ENCODE measurements at places on chromosomes 16 and 17. TPM values are rescaled to one million over a fixed set of nuclear protein-coding genes. Genes with fewer than 3 reads are reported as not detected.

- DNase-seq: no peak
- H3K27ac ChIP-seq: no peak overlapping the region
- peaks cover 7% of the 10 kb centered on the region for H3K4me1 ChIP-seq
- no peak overlapping the region for H3K4me3 ChIP-seq
Observed at GRCh38 chr17:49952912-49953497, 16.0 kb upstream of the DLX4 start.

DNA sequence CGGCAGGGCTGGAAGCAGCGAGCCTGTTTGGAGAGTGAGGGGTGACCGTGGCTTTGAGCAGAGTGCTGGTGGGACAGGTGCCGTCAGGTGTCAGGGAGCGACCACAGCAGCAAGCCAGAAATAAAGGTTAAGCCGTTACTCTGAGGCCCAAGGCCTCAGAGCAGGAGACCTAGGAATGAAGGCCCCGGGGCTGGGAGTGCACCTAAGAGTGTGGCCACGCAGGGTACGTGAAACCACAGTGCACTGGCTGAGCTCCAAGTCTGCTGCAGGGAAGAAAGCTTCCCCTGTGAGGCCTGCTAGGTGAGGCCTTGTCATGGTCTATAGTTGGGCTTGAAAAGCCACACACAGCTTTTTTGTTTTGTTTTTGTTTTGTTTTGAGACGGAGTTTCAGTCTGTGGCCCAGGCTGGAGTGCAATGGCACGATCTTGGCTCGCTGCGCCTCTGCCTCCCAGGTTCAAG lies 8.7 kb downstream of the CLUAP1 start:
- DNase-seq: no peak
- no peaks in the 10 kb centered on the region for H3K27me3 ChIP-seq
- no peaks in the 10 kb centered on the region for H3K4me1 ChIP-seq
- H3K36me3 ChIP-seq: peaks cover 28% of the 10 kb centered on the region
- H3K27ac ChIP-seq: no peak overlapping the region
- no peak overlapping the region for H3K4me3 ChIP-seq

GRCh38 chr17:63497708-63498483 lies 21.0 kb downstream of the ACE start:
- no peak for DNase-seq
- H3K4me1 ChIP-seq: peaks cover 11% of the 10 kb centered on the region
- H3K36me3 ChIP-seq: no peaks in the 10 kb centered on the region
- no peak overlapping the region for H3K4me3 ChIP-seq

- no peaks in the 10 kb centered on the region for H3K4me1 ChIP-seq
- H3K4me3 ChIP-seq: no peak overlapping the region
- H3K36me3 ChIP-seq: no peaks in the 10 kb centered on the region
- H3K27me3 ChIP-seq: no peaks in the 10 kb centered on the region
- no peak overlapping the region for H3K27ac ChIP-seq
Observed at GRCh38 chr17:2904135-2904534, 107.9 kb downstream of the RAP1GAP2 start.

GRCh38 chr16:6146356-6146755 lies 1048.8 kb upstream of the EEF2KMT start:
- H3K27me3 ChIP-seq: no peaks in the 10 kb centered on the region
- no peak for DNase-seq
- H3K36me3 ChIP-seq: no peaks in the 10 kb centered on the region
- H3K4me3 ChIP-seq: no peak overlapping the region

DNA sequence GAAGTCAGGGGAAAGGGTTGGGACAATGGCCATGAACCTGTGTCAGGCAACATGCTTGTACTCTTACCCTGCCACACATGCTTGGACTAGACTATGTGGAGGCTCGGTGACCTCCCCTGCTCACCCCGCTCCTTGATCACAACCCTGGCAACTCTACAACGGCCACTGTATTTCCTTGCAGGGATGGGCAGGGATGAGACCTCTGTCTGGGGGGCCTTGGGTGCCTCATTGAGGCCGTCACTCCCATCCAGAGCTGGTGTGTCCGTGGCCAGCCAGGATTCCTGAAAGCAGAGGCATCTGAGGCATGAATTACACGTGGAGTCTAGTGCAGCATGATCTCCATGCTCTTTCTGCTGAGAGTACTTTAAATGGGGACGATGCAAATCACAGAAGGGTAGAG lies 948 bp downstream of the PLA2G15 start:
- H3K4me3 ChIP-seq: peak overlapping the region; percentile 91
- H3K27me3 ChIP-seq: no peaks in the 10 kb centered on the region
- H3K27ac ChIP-seq: no peak overlapping the region
- H3K4me1 ChIP-seq: peaks cover 10% of the 10 kb centered on the region

DNA sequence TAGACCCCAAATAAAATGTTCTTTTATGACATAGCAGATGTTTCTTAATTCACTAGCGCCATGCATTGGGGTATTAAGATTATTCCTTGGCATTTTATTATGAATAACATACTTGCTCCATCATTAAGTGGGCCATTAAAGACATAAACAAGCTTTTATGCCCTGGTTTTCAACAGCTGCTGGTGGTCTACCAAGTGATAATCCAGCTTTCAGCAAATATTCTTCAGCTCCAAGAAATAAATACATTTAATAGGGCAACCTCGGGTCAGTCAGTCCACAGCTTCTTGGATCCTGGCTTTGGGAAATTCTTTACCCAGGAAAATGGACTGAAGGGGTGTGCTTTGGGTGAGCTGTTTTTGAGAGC lies 217.3 kb upstream of the IRX3 start:
- no peak overlapping the region for H3K4me3 ChIP-seq
- H3K36me3 ChIP-seq: no peaks in the 10 kb centered on the region
- DNase-seq: no peak
- H3K4me1 ChIP-seq: peaks cover 10% of the 10 kb centered on the region
- no peak overlapping the region for H3K27ac ChIP-seq

DNA sequence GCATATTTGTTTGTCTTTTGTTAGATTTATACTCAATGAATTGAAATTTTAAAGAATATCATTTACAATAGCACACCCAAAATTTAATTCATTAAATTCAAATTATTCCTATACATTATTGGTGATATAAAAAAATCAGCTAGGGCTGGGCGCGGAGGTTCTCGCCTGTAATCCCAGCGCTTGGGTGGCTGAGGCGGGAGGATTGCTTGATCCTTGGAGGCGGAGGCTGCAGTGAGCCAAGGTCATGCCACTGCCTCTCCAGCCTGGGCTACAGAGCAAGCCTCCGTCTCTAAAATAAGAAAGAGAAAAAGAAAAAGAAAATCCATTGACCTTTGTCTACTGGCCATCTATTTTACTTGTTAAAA lies 4.5 kb upstream of the PRDM7 start:
- DNase-seq: peak; percentile 15
- 0 out of 2 replicates have a peak, but pooled peaks cover under 1% of the 10 kb centered on the region for H3K27me3 ChIP-seq
- H3K27ac ChIP-seq: no peak overlapping the region
- H3K4me1 ChIP-seq: no peaks in the 10 kb centered on the region

DNA sequence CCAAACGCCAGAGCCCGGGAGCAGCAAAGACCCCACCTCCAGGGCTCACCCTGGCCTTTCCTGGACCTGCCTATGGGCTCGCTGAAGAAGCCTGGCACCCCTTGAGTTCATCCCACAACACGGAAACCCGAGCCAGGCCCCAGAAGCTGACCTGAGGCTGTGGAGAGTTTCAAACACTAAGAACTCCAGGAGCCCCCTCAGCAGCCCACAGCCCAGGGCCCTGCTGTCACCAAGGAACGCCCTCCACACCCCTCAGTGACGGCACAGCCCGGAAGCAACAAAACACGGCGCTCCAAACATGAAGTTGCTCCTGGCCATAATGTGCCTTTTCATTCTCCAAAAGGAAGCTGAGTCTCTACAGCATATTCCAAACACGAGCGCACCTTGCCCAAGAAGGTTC lies 9.2 kb downstream of the SLC38A10 start:
- no peaks in the 10 kb centered on the region for H3K4me1 ChIP-seq
- H3K27me3 ChIP-seq: no peaks in the 10 kb centered on the region
- no peak overlapping the region for H3K27ac ChIP-seq
- no peak overlapping the region for H3K4me3 ChIP-seq
- DNase-seq: no peak

DNA sequence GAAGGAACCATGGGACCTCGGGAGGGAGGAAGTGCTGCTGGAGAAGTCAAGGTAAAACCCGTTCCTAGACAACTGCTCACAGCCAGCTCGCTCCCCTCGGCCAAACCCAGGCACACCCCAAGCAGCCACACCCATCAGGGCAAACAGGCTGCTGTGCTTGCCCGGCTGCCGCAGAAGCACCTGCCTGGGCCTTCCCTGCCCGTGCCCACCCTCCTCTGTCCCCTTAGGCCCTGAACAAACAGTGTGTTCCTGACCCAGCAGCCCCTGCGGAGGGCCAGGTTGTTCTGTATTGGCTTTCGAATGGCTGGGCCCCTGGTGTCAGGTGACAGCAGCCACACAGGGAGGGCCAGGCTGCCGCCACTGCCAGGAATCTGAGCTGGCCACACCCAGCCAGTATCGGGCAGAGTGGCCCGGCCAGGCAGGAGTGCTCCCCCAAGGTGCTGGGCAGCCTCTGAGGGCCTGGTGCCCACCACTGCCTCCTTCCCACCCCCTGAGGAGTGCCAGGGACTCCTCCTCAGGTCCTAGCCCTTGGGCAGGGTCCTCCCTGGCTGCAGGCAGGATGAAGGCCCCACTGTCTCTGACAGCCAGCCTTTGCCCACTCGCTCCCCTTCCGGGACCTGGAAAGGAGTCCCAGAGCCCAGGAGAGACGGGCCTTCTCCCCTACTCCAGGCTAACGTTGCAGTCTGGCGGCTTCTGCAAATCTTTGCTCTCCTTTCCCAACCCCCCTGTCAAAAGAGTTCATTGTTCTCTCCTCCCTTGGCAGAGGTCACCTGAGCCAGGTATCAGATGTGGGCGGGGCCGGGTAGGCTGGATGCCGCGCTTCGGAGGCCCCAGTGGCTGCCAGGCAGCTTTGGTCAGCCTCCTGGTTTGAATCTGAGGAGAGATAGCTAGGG lies 24.0 kb downstream of the LLGL2 start:
- no peak overlapping the region for H3K4me3 ChIP-seq
- H3K4me1 ChIP-seq: no peaks in the 10 kb centered on the region
- no peak overlapping the region for H3K27ac ChIP-seq
- DNase-seq: no peak
- no peaks in the 10 kb centered on the region for H3K36me3 ChIP-seq

- H3K27ac ChIP-seq: peak overlapping the region; percentile 58
- peak; percentile 88 for DNase-seq
- no peaks in the 10 kb centered on the region for H3K36me3 ChIP-seq
- H3K4me1 ChIP-seq: peaks cover 24% of the 10 kb centered on the region
- H3K4me3 ChIP-seq: peak overlapping the region; percentile 97
Observed at GRCh38 chr16:81315271-81316175, 761 bp downstream of the GAN start.

DNA sequence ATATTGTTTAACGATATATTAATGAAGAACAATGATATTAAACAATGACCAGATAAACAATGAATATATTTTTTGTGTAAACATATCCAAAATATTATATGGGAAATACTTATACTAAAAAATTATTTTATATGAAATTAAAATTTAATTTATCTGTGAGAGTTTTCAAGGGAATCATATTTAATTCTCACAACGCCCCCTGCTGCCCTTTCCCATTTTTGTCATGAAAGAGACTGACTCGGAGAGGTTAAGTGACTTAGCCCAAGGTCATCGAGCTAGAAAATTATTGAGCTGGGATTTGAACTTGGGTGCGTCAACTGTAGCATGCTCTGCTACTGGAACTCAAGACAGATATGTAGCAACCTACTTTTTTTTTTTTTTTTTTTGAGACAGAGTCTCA lies 7.2 kb upstream of the MYCBPAP start:
- H3K36me3 ChIP-seq: no peaks in the 10 kb centered on the region
- no peaks in the 10 kb centered on the region for H3K27me3 ChIP-seq
- no peak overlapping the region for H3K4me3 ChIP-seq
- peaks cover under 1% of the 10 kb centered on the region for H3K4me1 ChIP-seq
- H3K27ac ChIP-seq: no peak overlapping the region
- peak; percentile 52 for DNase-seq

DNA sequence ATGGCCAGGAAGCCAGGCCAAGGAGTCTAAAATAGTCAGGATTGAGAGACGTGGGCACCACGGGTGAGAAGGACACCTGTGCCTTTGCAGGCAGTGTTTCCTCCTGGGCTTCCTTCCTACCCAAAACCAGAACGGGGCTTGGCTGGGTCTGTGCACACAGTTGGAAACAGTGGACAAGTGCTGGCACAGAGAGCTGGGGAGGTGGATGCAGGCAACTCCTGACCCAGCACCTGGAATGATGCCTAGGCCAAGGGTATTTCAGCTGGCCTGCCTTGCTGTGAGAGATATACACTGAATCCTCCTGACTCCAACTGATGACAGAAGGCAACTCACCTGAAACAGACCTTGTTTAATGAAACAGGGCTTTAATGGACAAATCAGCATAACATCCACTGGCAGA lies 186.2 kb downstream of the SLC39A11 start:
- no peak for DNase-seq
- H3K4me1 ChIP-seq: no peaks in the 10 kb centered on the region
- H3K27ac ChIP-seq: no peak overlapping the region
- H3K27me3 ChIP-seq: no peaks in the 10 kb centered on the region

DNA sequence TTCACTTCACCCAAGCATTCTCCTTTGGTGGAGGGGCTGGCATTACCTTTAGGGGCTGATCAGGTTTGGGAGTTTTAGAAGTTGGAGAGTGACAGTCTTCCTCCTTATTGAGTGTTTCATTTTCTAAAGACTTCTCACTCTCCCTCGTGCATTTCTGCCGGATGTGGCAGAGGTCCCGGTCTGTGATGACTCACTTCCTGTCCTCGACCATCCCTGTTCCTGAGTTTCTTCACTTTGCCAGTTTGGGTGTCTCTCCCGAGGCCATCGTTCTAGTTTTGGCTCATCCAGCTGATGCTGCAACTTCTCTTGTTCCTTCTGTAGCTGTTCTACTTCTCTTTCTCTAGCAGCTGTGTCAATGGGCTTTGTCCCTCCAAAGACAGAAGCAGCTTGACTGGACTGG lies 104.3 kb downstream of the PHKB start:
- peaks cover 8% of the 10 kb centered on the region for H3K4me1 ChIP-seq
- H3K27ac ChIP-seq: peak overlapping the region; percentile 58
- peak; percentile 77 for DNase-seq
- no peaks in the 10 kb centered on the region for H3K27me3 ChIP-seq
- H3K4me3 ChIP-seq: peak overlapping the region; percentile 42

DNA sequence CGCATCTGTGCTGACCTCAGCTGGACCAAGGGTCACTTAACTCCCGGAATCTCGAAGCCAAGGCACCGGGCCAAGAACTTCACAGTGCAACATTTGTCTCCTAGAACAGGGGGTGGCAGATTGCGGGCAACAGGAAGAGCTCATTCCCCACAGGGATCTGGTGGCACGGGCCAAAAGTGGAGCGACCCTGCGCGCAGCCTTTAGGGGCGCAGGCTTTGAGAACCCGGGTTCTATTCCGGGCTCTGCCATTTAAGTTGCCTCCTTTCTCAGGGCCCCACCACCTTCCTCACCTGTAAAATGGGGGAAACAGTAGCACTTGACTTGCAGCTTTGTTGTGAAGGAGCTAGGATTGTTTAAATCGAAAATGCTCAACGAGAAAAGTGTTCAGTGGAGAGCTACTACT lies 651 bp downstream of the SHMT1 start:
- no peaks in the 10 kb centered on the region for H3K4me1 ChIP-seq
- peak; percentile 12 for DNase-seq
- H3K27me3 ChIP-seq: no peaks in the 10 kb centered on the region
- no peak overlapping the region for H3K27ac ChIP-seq

GRCh38 chr17:31880311-31880710 lies 21.2 kb downstream of the UTP6 start:
- no peak overlapping the region for H3K4me3 ChIP-seq
- no peaks in the 10 kb centered on the region for H3K4me1 ChIP-seq
- no peak for DNase-seq
- H3K27me3 ChIP-seq: no peaks in the 10 kb centered on the region
- H3K36me3 ChIP-seq: peaks cover 69% of the 10 kb centered on the region

The RTN4RL1 gene
- total RNA-seq: 0.22 TPM

The CORO6 gene
- 4.2 TPM for total RNA-seq

The LRRC46 gene
- total RNA-seq: not detected

The SCGB1C2 gene
- total RNA-seq: not detected

The CMTM2 gene
- not detected for total RNA-seq

The ITFG1 gene
- 93.8 TPM for total RNA-seq

The C16orf96 gene
- total RNA-seq: not detected

The MYO15A gene
- 0.25 TPM for total RNA-seq

The GCGR gene
- not detected for total RNA-seq

The KIF2B gene
- total RNA-seq: not detected

The FOXF1 gene
- total RNA-seq: 4.0 TPM

All from GM23248 (cell line).